A549 treated with AZD2906 at 1 μM for 4 hours (cell line): ENCODE measurements at places on chromosomes 3 and 15. TPM values are rescaled to one million over a fixed set of nuclear protein-coding genes. Genes with fewer than 3 reads are reported as not detected.

Gene KIF15
- 7.4 to 12.6 TPM (median 7.8 TPM) in 5 replicates for total RNA-seq

Gene EPHA3
- not detected in 5 replicates for total RNA-seq

Gene LYZL4
- not detected in 5 replicates for total RNA-seq

Gene DUOXA1
- 0.06 to 0.30 TPM (median 0.09 TPM) in 5 replicates for total RNA-seq

Gene KBTBD12
- not detected in 5 replicates for total RNA-seq

Gene RPL35A
- 916 to 1,108 TPM (median 1,019 TPM) in 5 replicates for total RNA-seq

Gene PYGO1
- 5.9 to 8.2 TPM (median 6.5 TPM) in 5 replicates for total RNA-seq

Gene PP2D1
- not detected in 5 replicates for total RNA-seq

Gene ROBO2
- not detected in 5 replicates for total RNA-seq

Gene SERPINI2
- total RNA-seq: not detected in 5 replicates

Gene THRB
- total RNA-seq: 1.1 to 2.1 TPM (median 1.6 TPM) in 5 replicates

Gene MGA
- total RNA-seq: 5.7 to 7.9 TPM (median 6.1 TPM) in 5 replicates

Gene SPESP1
- total RNA-seq: not detected in 5 replicates

Gene TTC21A
- total RNA-seq: 1.2 to 2.8 TPM (median 2.1 TPM) in 5 replicates

Gene RTP4
- total RNA-seq: not detected in 5 replicates

Gene ADAMTS9
- 0.57 to 0.72 TPM (median 0.62 TPM) in 5 replicates for total RNA-seq
